ENCODE measurements at places on chromosomes 3 and 15. TPM values are rescaled to one million over a fixed set of nuclear protein-coding genes. Genes with fewer than 3 reads are reported as not detected.

- no peaks in the 10 kb centered on the region for H3K4me1 ChIP-seq
- H3K27me3 ChIP-seq, result no peaks in the 10 kb centered on the region
- H3K27ac ChIP-seq, result no peak overlapping the region
- DNase-seq, result no peak
- H3K4me3 ChIP-seq, result no peak overlapping the region
Measured at GRCh38 chr15:38176691-38177090, 75.9 kb upstream of the SPRED1 start.

DNA sequence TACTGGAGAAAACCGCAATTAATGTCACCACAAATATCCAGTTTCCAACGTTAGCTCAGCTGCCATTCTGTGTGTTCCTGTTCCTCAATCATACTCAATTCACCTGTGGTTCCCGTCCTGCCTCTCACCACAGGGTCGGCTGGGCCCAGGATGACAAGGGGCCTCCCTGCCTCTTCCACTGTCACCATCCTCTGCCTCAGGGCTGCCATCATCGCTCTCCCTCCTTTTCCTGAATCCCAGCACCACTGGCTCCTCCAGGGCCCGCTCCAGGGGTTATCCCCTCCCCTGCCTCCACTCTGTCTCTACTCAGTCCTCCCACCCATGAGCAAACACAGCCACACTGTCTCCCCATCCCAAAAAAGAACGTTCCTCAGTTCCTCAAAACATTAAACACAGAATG lies 170.9 kb upstream of the NSMCE3 start:
- no peak overlapping the region for H3K27ac ChIP-seq
- no peak for DNase-seq
- H3K4me3 ChIP-seq, result no peak overlapping the region
- H3K36me3 ChIP-seq, result no peaks in the 10 kb centered on the region
- peaks cover 14% of the 10 kb centered on the region for H3K27me3 ChIP-seq

Gene SI
- total RNA-seq, result 2.0 TPM

DNA sequence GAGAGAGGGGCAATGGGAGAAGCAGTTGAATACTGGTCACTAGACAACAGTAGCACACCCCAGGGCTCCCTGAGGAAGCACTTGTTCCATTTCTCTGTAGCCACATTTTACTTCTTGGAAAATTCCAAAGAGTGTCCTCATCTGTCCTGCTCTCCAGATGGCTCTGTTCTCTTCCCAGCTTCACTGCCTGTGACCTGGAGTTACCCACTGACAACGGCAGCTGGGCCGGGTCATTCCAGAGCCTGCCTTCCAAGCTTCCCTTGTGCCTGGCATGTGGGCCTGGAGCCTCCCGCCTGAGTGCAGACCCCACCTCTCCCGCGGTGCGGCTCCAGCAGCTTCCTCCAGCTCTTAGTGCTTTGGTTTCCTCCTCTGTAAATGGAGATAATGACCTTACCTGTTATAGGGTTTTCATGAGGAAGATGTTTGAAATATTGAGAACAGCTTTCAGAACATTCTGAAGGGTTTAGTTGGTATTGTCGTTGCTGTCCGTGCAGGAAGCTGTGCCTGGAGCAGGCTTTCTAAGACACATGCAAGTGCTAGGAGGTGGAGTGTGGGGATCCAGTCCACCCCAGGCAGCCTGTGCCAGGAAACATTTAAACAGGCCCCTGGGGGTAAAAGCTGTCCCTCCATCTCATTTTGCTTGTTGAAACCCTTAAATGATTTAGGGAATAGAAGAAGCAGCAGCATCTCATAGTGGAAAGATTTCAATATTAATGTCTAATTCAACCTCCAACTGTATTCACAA lies 24.8 kb downstream of the EFCC1 start:
- H3K4me1 ChIP-seq, result peaks cover 2% of the 10 kb centered on the region
- DNase-seq, result no peak
- H3K4me3 ChIP-seq, result no peak overlapping the region
- H3K27me3 ChIP-seq, result peaks cover 28% of the 10 kb centered on the region
- H3K36me3 ChIP-seq, result no peaks in the 10 kb centered on the region

DNA sequence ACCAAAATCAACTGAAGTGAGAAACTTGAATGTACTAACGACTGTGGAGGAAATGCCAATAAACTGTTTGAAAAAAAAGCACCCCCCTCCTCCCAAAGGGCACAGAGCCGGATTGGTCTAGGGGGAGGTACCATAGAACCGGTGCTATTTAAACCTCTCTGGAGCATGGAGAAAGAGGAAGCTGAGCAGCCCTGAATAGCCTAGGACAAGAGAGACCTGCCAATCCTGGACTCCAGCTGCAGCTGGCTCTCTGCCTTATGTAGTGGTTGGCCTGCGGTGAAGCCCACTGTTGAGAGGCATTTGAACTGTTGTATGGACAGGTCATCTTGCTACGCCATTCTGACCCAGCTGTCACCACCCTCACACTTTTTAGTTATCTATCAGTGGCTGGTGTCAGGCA lies 1.5 kb upstream of the SH3GL3 start:
- DNase-seq, result no peak
- no peaks in the 10 kb centered on the region for H3K36me3 ChIP-seq
- peaks cover 6% of the 10 kb centered on the region for H3K4me1 ChIP-seq
- peaks cover 34% of the 10 kb centered on the region for H3K27me3 ChIP-seq
- H3K4me3 ChIP-seq, result no peak overlapping the region

Gene STARD5
- total RNA-seq, result 4.0 TPM

- DNase-seq, result no peak
- no peaks in the 10 kb centered on the region for H3K4me1 ChIP-seq
- H3K36me3 ChIP-seq, result no peaks in the 10 kb centered on the region
- H3K27me3 ChIP-seq, result peaks cover 3% of the 10 kb centered on the region
- no peak overlapping the region for H3K27ac ChIP-seq
Measured at GRCh38 chr15:38378161-38378560, 75.8 kb upstream of the FAM98B start.

- peaks cover 8% of the 10 kb centered on the region for H3K4me1 ChIP-seq
- no peaks in the 10 kb centered on the region for H3K27me3 ChIP-seq
- DNase-seq, result no peak
- H3K36me3 ChIP-seq, result no peaks in the 10 kb centered on the region
- H3K4me3 ChIP-seq, result no peak overlapping the region
Measured at GRCh38 chr3:96970211-96970610, 155.8 kb downstream of the EPHA6 start.

Gene ALDH1L1
- total RNA-seq, result 4.7 TPM

All from progenitor cell of endocrine pancreas (in vitro differentiated cells).